Activated gamma-delta T cell (primary cell): ENCODE measurements at places on chromosomes 6 and 20.

DNA sequence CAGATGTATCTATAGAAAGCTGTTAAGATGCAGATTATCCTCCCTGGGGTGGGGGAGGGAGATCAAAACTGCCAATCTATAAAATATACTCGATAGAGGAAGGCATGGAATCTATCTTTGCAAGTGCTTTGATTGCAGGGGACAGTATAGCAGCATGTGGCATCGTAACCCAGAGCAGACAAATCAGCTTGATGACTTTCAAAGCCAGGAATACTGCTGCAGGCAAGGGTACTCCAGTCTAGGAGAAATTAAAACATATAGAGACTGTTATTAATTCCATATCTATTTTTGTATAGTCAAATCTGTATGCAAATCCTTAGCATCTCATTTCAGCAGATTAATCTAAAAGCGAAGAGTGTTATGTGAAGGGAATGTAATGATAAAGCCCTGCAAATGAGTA is 159.4 kb downstream of the MMS22L start:
- no peak for DNase-seq

- DNase-seq = no peak
Measured at GRCh38 chr20:46206025-46206424, 87.9 kb downstream of the CD40 start.

DNA sequence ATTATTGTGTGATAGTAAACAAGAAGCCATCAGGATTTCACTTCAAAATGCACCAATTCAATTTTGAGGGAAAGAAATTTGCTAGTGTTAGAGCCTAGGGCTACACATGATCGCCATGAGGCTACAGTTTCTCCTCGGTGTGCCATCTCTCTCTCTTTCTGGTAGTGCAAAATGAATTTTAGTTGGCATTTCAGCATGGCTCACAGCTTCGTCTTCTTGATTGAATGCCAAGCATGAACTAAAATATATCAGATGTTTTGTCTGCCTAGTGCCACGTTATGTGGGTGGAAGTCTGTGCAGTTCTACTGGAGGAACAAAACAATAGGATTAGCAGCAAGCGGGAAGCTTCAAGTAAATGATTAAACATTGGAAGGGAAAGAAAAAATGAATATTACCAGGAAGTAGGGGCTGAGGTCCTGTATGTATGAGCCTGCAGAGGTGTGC is 6.8 kb upstream of the MRAP2 start:
- DNase-seq = no peak

DNA sequence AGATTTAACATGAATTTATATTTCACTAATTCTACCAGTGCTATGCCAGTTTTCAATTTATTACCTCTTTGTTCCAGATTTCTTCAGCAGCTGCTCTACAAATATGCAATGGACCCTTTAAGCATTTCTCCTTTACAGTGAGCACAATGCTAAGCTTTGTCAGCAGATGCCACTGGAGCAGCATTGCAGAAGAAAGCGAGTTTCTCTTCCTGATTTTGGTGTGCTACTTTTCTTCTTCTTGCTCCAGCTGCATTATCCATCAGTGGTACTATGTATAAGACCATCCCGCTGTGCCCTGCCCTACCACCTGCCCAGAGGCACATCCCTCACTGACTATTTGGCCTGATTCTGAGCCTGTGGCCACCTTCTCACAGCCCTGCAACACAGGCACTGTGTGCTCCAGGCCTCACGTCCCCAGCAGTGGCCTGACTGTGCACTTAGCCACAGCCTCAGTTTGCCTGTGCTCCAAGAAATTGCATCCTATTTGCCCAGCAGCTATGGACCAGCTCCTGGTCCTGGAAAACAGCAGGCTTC is 84.1 kb downstream of the TNFAIP3 start:
- DNase-seq = no peak

- no peak for DNase-seq
Measured at GRCh38 chr6:104281370-104281769, 578.3 kb downstream of the HACE1 start.

DNA sequence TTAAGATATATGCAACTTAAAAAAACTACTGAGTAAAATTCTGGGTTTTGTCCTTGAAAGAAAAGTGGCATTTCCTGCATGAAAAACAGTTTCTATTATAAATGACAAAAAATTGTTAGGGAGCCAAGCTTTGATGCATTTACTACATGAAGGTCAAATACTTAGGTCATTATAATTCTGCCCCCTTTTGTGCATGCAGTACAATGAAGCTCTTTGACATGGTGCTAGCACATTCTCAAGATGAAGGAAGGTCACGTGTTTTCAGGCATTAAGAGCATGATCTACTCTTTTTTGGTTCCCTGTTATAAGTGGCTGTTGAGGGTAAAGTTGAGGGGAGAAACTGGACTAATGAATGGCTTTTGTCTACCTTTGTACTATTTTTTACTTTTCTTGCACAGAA is 72.7 kb downstream of the FOXO3 start:
- DNase-seq = no peak

DNA sequence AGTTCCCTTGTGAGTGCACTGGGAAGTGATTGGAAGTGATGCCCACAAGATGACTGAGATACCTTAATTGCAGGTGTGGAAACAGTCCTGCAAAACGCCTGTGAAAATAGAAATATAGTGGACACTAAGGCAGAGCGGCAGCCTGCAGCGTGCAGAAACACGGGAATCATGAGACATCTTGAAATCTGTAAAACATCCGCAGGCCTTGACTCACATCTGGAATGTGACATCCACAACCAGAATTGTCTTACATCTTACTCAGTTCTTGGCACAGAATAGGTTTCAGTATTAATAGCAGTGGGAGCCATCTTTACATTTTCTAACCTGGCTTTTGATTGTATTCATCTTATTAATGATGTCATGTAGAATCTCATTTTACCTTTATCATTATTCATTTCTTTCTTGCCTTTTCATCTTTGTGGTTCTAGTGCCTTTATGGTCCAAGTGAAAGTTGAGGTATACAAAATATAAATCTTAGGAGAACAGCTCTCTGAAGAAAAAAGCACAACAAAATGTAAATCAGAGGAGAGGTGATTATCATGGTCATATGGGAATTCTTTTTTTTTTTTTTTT is 44.6 kb downstream of the CDYL start:
- no peak for DNase-seq
